ENCODE measurements at places on chromosomes 7 and 10.

GRCh38 chr10:29737074-29737593, 102.4 kb upstream of the SVIL start:
- no peak for DNase-seq

GRCh38 chr7:130365511-130366441, 14.5 kb upstream of the CPA1 start:
- no peak for DNase-seq

DNA sequence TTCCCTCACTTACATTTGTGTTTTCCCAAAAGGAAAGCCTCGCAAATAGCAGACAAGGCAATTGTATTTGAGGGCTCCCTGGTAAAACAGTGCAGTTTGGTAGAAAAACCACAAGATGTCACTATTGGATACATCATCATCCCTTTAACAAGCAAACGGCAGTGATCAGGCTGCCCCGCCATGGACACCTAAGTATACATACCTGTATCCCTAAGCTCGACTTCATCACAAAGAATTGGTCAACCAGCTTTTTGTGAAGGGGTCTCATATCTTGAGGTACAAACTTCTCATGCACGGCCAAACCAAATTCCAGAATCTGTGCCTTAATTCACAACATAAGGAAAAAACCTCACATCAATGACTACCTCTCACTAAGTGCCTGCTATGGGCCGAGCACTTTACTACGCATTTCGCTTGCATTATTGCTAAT, 179.5 kb upstream of the IMMP2L start:
- no peak for DNase-seq

DNA sequence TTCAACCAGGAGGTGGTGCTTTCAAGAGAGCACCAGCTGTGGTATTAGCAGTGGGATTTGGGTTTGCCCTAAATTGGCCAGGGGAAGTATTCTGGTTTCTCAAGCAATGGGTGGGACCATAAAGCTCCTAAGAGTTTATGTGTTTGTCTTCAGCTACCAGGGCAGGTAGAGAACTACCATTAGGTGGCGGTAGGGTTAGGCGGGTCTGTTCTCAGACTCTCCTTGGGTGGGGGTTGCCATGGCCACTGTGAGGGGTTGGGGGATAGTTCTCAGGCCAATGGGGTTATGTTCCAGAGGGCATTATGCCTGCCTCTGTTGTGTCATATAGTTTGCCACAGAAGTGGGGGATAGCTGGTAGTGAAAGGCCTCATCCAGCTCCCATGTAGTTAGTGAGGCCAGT, 47.7 kb upstream of the BICC1 start:
- DNase-seq: no peak

DNA sequence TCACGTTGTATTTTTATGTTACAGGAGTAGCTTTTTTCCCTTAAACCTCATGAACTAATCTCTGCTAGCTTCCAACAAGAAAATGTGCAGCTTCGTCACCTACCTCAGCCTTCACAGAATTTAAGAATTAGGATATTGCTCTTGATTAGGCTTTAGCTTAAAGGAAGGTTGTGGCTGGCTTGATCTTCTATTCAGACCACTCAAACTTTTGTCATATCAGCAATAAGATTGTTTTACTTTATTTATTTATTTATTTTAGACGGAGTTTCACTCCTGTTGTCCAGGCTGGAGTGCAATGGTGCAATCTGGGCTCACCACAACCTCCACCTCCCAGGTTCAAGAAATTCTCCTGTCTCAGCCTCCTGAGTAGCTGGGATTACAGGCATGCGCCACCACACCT, 125.6 kb upstream of the GPR22 start:
- DNase-seq: no peak

DNA sequence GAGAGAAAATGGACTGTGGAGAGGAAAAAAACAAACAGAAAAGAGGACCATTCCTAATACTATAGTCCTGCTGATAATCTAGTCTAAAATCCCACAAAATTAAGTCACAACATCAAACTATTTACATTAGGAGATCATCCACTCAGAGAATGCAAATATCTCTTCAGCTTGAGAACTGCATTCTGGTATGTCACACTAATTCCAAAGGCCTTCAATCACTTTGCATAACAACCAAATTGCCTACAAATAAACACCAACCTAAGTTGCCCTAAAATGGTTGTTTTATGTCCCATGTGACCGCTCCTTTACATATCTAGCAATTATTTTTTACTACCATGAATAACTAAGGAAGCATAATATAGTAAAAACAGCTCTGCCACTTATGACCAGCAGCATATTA, 264.3 kb downstream of the CACNA2D1 start:
- DNase-seq: no peak

DNA sequence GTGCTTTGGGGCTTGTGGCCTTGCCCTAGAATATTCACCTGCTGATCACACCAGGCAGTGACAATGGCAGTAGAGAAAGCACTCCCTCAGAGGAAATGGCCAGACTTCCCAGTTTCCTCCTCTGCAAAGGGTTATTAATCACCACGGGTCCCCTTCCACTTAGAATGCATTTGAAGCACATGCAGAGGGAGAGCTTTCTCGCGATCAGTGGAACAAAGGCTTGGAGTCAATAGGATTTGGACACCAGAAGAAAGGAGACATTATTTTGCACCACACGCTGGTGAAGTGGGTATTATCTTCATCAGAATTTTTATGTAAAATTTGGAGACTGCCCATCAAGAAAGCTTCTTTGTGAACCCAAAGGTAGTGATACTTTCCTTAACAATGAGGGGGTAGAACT, 35.4 kb upstream of the INHBA start:
- no peak for DNase-seq

- no peak for DNase-seq
These were observed 18.5 kb upstream of the SERPINE1 start for GRCh38 chr7:101108330-101108857.

DNA sequence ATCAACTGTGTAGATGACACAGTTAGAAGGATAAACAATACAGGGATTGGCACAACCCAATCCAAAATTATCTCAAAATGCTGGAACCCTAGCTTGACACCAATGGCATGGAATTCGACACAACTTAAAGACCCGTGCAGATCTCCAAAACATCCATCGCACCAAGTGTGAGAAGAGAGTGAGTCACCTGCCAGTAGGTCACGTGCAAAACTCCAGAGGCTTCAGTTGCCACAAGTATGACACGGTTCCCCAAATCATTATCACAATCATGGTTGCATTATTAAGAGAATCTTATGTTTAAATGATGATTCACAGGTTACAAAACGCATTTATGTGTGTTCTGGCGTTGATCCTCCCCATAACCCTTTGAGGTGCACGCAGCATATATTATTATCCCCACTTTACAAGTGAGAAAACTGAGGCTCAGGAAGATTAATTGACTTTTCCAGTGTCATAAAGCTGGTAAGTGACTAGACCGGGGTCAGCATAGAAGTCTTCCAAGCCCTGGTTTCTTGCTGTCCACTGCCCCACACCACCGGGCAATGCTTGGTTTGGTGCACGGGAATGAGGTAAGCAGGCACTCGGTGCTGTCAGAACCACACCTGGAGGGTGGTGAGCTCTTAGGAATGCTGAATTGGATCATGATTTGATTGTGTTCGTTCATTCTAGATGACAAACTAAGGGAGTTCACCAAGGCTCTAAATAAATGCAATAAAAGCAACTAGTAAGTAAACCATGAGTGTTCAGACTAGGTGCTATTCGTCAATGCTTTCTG, 23.6 kb upstream of the STK17A start:
- DNase-seq: no peak

DNA sequence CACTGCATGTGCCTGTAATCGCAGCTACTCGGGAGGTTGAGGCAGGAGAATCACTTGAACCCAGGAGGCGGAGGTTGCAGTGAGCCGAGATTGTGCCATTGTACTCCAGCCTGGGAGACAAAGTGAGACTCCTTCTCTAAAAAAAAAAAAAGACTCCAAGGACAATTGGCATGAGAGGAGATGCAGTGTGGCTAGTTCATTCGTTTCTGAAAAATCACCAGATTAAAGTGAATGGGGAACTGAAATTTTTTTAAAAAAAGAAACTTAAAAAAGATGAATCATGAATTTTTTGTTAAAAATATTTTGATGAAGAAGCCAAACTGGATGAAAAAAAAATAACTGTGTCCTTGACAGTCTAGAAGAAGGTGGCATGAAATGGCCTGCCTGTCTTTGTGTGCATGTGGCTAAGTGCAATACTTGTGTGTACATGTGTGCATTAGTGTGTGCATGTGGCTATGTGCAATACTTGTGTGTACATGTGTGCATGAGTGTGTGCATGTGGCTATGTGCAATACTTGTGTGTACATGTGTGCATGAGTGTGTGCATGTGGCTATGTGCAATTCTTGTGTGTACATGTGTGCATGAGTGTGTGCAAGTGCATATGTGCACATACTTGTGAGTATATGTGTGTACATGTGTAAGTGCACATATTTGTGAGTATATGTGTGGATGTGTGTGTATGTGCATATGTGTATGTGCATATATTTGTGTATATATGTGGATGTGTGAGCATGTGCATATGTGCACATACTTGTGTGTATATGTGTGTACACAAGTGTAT, 391.7 kb upstream of the KLF6 start:
- DNase-seq: no peak

- no peak for DNase-seq
These were observed 105.5 kb downstream of the WNT2 start for GRCh38 chr7:117217106-117218035.

GRCh38 chr7:151821226-151821625, 55.7 kb downstream of the PRKAG2 start:
- no peak for DNase-seq

Data from HS-27A (cell line).